Astrocyte of the hippocampus (primary cell): ENCODE measurements at places on chromosomes 4 and X.

DNA sequence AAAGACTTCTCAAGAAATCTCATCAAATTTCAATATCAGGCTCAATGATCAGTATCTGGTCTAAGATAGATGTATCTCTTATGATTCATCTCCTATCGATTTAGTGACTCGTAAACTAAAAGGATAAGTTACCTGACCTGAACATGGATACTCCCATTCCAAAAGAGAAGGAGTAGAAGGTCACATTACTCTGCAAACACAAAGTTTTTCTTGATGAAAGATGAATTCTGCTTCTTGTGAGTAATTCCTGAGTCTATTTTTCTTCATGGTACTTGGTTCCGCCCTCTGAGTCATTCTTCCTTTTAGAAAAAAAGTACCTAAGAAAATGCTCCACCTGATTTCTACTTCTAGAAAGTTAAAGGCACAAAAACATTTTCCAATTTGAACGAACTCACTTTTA, 223.1 kb upstream of the SLIT2 start:
- peak; percentile 13 for DNase-seq

DNA sequence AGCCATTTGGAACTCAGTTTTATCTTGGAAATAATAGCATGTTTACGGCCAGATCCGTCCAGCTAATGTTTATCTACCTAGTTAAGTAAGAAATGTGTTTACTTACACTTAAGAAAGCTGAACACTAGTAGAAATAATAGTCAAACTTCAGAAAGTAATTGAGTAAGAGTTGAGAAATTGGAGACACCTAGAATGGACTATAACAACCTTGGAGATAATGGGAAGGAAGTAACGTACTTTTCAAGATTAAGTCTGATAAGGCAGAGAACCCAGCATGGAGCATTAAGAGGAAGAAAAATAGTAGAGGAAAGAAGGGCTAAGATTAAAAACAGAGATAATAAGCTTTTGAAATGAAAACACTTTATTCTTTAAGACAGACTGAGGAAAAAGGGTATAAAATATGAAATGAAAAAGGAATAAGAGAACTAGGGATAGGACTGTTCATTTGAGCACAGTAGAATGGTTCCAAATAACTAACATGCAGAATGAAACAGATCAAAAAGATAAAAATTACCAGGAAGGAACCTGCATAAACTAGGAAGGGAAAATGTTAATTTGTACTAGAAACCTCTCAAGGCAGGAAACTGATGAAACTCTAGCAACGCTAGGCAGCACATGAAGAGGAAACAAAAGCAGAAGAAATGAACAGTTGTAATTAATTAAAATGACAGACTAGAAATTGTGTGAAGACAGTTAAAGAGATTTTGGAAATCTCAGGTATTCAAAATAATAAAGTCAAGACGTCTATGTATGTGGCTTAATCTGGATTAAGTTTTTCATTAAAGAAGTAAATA, 71.7 kb downstream of the FBXW7 start:
- no peak for DNase-seq

DNA sequence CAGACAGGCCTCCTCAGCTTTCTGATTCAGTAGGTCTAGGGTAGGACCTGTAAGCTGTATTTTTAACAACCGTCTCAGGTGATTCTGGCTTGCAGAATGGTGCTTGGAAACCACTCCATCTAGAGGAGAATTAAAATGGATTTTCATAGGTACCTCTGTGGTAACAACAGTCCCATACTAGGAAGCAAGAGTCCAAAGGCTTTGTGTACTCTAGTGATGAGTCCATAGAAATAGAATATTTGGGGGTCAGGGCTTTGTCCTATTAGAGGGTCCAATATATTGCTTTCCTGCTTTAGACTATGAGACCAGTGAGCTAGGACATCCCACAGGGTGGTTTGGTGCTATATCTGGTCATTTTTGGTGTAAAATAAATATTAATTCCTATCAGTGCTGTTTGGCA, 242.0 kb downstream of the SCFD2 start:
- DNase-seq = no peak

DNA sequence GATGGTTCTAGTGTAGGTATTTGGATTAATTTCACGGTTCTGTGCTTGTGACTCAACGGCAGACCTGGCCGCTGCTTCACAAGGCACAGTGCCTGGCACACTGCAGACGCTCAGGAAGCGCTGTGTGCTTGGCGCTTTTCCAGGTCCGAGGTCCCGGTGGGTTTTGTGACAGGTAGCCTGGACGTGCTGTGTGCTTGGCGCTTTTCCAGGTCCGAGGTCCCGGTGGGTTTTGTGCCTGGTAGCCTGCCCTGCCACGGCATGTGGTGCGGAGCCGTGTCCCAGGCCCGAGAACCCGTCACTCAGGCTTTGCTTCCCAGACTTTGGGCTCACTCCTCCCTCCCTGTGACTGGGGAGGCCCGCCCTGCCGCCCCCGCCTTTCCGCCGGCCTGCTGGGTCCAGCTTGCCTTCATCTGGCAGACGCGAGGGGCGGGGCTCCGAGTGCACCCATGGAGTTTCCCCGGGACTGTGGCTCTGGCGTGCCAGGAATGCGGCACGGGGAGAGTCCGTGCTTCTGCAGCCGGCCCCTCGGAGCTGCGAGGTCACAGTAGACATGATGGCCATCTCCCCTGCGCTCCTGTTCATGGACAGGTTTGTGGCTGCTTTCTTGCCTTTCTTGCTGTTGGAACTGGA, 44.2 kb downstream of the TBC1D14 start:
- DNase-seq = peak; percentile 72

GRCh38 chr4:112855058-112855457, 194.4 kb upstream of the ANK2 start:
- DNase-seq = no peak

DNA sequence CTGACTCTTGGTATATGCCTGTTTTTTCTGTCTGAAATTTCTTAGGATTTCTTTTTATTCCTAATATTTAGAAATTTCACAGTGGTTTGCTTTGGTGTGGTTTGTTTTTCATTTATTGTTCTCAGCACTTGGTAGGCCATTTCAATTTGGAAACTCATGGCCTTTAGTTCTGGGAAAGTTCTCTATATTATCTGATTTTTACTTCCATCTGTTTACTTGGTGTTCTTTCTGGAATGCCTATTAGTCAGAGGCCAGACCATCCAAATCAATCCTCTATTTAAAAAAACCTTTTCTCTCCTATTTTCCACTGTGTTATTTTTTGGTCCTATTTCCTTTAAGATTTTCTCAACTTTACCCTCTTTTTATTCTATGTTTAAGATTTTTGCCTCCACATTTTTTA, 188.1 kb upstream of the SFRP2 start:
- DNase-seq = peak; percentile 43

- peak; percentile 8 for DNase-seq
Measured at GRCh38 chrX:1178580-1179057, 33.8 kb downstream of the CRLF2 start.

DNA sequence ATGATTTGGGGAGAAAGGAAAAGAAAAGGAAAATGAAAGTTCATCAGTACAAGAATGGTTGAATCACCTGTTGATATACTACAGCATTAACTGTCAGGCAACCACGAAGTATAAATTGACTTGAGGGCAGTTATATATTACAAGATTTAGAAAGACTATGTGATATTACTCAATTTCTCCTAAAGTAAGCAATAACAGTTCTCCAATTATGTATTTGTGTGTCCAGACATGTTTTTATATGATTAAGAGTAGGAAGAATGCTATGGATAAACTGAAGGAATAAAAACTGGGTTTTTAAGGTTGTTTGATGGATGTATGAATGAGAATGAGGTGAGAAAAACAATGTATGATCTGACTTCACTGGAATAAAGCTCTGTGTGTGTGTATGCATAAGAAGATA, 2234.4 kb downstream of the ARAP2 start:
- DNase-seq = no peak

DNA sequence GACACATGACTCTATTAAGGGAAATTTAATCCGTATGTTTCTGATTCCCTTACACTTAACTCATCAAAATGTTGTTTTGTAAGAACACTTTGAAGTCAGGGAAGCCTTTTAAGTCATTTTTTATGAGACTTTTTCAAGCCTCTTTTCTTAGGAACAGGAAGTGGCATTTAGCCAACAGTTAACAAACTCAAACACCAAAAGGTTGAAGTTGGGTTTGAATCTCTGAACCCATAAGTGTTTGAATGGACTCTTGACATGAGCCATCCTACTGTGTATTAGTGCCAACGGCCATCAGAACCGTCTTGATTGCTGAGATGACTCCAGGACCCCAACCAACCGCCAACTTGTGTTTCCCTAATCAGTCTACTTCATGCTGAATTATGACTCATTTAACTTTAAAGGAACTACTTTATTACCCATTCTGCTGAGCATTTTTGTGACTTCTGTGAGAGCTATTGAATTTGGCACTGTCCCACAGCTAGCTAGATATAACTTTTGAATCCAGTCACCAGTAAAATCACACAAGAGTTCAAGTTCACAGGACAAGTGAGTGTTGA, 209.1 kb upstream of the FAT1 start:
- peak; percentile 77 for DNase-seq

GRCh38 chr4:38292529-38292928, 332.3 kb downstream of the PTTG2 start:
- DNase-seq = no peak

DNA sequence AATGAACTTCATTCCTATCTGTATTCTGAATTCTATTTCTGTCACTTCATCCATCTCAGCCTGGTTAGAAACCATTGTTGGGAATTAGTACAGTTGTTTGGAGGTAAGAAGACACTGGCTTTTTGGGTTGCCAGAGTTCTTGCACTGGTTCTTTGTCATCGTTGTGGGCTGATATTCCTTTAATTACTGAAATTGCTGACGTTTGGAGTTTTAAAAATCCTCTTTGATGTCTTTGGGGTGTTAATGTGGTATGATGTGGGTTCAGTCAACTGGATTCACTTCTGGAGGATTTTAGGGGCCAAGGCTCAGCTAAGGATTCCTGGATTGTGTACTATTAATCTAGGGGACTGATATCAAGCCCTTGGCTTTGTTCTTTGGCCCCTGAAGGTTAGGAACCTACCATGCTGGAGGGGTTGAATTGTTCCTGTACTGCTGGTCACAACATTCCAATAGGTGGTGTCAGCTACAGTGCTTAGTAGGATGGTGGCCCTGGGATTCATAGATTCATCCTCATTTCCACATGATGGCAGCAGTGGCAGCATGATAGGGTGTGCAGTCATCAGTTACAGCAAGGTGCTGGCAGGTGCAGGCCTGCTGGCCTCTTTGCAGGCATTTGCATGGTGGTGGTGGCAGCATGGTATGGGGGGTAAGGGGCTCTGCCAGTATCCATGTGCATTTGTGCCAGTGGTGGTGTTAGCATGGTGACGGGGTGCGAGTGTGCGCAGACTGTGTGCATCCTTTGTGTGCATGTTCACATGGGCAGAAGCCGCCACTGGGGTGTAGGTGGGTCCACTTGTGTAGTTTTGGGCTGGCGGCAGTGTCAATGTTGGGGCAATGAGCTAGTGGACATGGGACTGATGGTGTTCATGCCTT, 301.3 kb downstream of the TEX13C start:
- DNase-seq = no peak

DNA sequence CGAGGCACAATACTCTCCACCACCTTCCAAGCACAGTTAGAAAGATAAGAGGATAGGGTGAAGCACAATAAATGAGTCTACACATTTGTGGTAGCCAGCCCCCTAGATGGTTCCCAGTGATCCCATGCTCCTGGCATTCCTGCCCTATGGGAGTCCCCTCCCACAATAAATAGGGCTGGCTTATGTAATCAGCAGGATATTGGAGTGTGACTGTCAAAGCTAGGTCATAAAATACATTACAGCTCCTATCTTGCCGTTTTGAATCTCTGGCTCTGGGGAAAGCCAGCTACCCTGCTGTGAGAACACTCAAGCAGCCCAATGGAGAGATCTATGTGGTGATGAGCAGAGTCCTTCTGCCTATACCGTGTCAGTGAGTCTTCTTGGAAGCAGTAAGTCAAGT, 198.7 kb upstream of the NOCT start:
- no peak for DNase-seq

GRCh38 chr4:61817071-61817470, 616.9 kb downstream of the ADGRL3 start:
- no peak for DNase-seq

DNA sequence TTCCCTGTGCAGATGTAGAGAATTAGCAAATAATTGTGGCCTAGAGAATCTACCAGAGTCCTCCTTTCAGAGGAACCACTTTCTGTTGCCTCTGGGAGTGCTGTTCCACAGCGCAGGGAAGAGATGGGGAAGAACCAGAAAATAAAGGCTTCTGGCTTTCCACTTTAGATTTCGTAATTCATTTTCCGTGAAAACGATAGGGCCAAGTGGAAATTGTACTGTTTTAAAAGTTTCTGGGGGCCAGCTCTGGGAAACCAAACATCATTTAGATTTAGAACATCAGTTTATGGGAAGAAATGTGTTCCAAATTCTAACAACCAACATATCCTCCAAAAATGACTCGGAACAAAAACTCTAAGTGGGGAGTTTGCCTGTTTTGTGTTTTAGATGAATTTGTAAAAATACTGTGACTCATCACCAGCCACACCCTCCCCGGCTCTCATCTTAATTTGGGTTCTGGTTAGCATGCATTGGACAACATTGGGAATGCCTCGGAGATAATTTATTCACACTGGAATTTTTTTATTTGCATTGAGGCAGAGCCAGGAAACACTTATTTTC, 65.2 kb upstream of the LNX1 start:
- peak; percentile 17 for DNase-seq

DNA sequence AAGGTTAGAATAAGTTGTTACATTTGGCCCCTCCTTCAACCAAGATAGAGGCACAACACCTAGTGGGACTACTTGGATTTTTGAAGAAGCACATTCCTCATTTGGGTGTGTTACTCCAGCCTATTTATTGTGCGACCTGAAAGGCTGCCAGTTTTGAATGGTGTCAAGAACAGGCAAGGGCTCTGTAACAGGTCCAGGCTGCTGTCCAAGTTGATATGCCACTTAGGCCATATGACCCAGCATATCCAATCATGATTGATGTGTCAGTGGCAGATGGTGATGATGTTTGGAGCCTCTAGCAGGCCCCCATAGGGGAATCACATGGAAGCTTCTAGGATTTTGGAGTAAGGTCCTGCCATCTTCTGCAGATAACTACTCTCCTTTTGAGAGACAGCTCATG, 35.5 kb upstream of the UGT2B4 start:
- DNase-seq = no peak

- peak; percentile 38 for DNase-seq
Measured at GRCh38 chrX:46208225-46208854, 336.9 kb downstream of the ZNF674 start.

DNA sequence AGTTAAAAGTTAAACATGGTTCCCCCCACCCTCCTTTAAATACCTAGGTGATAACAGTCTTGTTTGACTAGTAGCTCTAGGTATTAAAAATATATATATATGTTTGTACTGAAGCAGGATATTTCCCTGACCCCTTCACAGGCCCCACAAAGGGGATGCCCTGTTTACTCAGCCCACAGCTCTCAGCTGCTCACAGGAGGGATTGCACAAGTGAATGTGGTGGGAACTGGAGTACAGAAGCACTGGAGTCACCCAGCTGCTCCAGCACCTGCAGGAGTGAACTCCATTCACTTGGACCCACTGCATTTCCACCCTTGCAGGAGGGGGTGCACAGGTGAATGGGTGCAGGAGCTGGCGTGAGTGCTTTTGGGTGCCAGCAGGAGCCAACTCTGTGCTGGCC, 99.3 kb upstream of the TLR3 start:
- no peak for DNase-seq

GRCh38 chr4:109266891-109267290, 35.6 kb downstream of the COL25A1 start:
- no peak for DNase-seq
